Type B pancreatic cell (in vitro differentiated cells): ENCODE measurements at places on chromosomes 6 and 20.

DNA sequence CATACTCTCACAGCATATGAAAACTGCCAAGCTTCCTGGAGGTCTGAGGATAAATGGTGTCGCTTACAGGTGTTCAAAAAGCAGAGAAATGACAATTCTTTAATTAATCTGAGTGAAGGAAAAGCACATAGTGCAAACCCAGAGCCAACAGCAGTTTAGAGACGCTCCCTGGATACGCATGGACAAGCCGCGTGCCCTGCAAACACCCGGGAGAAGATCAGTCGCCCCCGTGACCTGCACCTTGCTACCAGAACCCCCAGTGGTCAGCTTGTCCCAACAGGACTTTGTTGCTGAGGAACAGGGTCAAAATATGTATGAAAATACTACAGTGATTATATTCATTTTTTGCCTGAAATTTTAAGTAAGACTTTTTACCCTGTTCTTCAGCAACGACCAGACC, 93.9 kb downstream of the PSMG4 start:
- DNase-seq: no peak

DNA sequence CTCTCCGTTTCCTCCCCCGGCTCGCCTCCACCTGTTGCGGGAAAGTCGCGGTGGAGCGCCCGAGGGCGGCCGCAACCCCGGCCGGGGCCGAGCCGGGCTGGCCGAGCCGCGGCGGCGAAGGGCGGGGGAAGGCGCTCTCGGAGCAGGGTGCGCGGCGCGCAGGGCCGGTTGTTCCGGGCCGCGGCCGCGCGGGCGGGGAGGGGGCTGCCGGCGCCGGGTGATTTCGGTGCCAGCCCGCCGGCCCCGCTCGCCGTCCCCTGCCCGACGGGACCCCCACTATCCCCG, 235 bp downstream of the MAP7 start:
- DNase-seq: no peak

DNA sequence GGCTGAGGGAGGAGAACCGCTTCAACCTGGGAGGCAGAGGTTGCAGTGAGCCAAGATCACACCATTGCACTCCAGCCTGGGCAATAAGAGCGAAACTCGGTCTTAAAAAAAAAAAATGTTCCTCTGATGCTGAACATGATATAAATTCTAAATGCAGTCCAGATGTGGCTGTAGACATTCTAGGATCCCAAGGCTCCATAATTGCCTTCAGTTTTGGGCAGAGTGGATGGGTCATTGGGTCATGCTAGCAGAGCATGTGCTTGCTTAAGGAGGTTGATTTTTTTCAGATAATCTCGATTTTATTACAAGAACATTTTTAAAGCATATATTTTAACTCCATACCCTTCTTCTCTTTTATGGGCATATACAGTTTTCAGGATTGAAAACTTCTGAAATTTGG, 112.0 kb downstream of the UTRN start:
- no peak for DNase-seq

GRCh38 chr6:16383607-16384206, 145.3 kb downstream of the GMPR start:
- no peak for DNase-seq

GRCh38 chr6:119891644-119892043, 542.1 kb upstream of the MAN1A1 start:
- no peak for DNase-seq

- DNase-seq: no peak
Measured at GRCh38 chr6:19311786-19312185, 525.4 kb upstream of the ID4 start.

DNA sequence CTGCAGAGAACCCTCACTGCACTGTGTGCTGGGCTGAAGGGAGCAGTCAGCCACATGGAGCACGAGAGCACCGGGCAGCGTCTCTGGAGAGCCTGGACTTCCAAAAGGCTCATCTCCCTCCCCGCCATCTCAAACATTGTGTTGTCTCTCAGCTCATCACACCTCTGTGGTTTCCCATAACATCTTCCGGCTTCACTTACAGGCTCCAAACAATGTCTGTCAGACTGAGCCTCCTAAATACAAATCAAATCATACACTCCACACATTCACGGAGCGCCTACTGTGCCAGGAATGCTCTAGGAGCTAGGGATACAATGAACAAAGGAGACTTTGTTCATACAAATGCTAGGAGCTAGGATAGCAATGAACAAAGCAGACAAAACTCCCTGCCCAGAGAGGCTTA, 398.0 kb downstream of the RNGTT start:
- DNase-seq: no peak

- DNase-seq: no peak
Measured at GRCh38 chr6:158584236-158584651, 24.4 kb downstream of the TMEM181 start.

- DNase-seq: no peak
Measured at GRCh38 chr6:33571637-33572316, 8.3 kb downstream of the BAK1 start.

GRCh38 chr6:123383718-123384117, 253.0 kb downstream of the TRDN start:
- no peak for DNase-seq

- no peak for DNase-seq
Measured at GRCh38 chr20:57260934-57261333, 5.5 kb downstream of the BMP7 start.

DNA sequence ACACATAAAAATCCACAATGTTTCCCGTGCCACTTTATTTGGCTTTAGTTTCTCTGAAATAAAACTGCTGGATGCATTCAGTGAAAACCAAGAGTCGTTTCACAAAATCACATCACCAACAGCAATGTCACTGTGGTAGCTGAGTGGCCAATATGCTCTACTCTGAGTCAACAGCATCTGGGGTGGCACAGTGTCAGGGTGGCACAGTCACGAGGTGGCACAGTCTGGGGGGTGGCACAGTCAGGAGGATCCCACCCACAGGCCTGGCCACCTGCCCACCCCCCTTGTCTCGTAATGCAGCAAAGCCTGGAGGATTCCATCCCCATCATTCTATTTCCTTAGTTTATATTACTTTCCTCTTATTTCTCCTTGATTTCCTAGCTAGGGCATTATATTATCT, 87.0 kb downstream of the ANKRD60 start:
- peak; percentile 43 for DNase-seq

GRCh38 chr6:87908978-87909811, 138.4 kb upstream of the SPACA1 start:
- no peak for DNase-seq

GRCh38 chr20:33567949-33568348, 78.1 kb downstream of the CBFA2T2 start:
- no peak for DNase-seq

- no peak for DNase-seq
Measured at GRCh38 chr6:95629551-95629950, 52.2 kb downstream of the MANEA start.
